ENCODE measurements at places on chromosomes 11 and 22. TPM values are rescaled to one million over a fixed set of nuclear protein-coding genes. Genes with fewer than 3 reads are reported as not detected.

Gene ASPHD2
- 3.4 TPM for total RNA-seq

GRCh38 chr11:1461826-1462697, 24.5 kb downstream of the MOB2 start:
- DNase-seq: no peak

- DNase-seq: no peak
Measured at GRCh38 chr22:21020802-21021429, 6.0 kb downstream of the P2RX6 start.

DNA sequence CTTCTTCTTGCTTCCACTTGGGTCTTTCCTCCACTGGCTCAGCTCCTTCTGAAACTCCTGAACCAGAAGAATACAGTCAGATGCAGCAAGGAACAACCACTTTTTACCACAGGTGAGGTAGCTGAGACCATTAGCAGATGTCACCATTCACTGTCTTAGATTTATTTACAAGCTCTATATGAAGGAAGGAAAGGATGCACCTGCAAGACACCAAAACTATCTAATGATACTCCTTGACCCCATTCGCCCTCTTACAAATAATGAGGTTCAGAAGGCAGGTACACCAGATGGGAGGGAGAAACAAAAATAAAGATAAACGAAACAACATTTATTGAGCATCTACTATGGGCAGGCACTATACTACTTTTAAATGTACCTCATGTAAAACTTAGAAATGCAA, 10.3 kb downstream of the TFIP11 start:
- DNase-seq: no peak
